ENCODE measurements at places on chromosomes 13 and 19.

DNA sequence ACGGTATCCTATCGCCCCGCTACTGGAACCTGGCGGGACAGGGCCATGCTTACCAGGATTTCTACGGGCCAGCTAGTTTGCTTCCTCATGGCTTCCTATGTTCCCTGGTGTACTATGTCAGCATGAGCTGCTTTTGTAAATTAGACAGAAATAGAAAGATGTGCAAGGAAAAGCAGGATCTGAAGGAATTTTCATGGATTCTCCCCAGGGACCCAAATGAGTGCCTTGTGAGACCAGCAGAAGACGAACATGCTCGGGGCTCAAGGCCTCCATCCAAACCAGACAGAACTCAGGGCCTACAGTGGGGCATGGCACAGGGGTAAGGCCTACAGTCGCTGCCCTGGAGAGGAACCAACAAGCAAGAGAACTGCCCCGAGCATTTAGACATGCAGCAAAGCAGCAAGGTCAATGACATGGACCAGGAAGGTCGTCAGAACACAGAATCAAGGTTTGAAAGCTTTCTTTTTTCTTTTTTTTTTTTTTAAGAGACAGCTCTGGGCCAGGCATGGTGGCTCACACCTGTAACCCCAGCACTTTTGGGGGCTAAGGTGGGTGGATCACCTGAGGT is 17.3 kb downstream of the EPS15L1 start:
- no peak for DNase-seq

DNA sequence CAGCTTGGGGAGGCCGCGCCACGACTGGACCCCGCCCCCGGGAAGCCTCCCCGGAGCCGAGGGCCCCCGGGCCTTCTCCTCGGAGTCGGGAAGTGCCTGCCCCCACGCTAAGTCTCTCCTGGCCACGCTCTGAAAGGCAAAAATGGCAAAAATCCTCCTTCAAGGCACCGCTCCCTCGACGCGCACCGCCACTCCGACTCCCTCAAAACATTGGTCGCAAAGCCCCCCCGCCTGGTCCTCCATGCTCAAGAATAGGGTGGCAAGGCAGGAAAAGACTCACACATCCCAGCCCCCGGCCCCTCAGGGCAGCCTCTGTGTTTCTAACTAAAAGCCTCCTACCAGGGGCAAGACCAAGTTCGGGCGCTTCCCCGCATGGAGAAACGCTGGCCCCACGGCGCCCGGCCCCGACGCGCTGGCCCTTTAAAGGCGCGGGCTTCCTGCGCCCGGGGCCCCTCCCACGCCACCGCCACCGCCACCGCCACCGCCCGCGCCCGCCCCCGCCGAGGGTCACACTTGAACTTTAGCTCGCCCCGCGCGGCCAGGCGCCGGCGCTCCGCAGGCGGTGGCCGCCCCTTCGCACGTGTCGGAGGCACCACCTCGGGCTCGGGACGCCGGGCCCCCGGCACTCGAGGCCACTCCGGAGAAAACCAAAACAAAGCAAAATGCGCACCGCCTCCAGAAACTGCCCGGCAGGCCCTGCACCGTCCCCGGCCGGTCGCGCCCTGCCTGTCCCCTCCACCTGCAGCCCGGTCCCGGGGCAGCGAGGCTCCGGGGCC is 1.9 kb downstream of the FOXO1 start:
- DNase-seq = peak; percentile 40

DNA sequence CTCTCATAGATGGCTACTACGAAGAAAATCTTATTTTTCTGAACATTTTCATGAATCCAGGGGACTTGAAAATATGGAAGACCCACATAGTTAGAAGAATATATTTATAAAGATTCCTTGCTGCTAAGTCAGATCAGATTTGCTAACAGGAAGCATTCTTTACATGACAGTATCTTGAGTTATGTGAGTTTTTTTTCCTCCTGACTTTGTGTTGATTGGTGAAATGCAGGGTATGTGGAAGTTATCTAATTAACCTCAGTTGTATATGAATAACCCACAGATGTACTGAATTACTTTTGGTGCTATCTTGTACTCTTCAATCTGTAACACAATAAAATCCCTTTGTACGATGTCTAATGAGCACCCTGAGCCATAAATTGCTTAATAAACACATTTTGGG is 53.8 kb downstream of the ESD start:
- no peak for DNase-seq

- DNase-seq = no peak
Measured at GRCh38 chr13:105579821-105580710, 955.4 kb downstream of the EFNB2 start.

DNA sequence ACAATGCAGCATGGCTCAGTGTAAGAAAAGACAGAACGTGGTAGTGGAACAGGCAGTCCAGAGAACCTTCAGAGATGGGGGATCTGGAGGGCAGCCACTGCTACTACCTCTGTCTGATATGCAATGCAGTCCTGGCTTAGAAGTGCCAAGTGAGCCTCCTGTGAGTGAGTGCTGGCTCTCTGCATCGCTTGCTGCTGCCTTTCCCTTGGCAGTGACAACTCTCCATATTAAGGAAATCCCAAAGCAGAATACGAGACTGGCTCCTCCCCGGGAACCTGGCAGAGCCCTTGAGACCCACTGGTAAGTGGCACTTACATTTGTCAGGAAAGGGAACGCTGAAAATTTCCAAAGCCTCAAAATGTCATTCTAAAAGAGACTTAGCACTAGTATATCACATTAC is 7.5 kb downstream of the DOCK9 start:
- DNase-seq = no peak

DNA sequence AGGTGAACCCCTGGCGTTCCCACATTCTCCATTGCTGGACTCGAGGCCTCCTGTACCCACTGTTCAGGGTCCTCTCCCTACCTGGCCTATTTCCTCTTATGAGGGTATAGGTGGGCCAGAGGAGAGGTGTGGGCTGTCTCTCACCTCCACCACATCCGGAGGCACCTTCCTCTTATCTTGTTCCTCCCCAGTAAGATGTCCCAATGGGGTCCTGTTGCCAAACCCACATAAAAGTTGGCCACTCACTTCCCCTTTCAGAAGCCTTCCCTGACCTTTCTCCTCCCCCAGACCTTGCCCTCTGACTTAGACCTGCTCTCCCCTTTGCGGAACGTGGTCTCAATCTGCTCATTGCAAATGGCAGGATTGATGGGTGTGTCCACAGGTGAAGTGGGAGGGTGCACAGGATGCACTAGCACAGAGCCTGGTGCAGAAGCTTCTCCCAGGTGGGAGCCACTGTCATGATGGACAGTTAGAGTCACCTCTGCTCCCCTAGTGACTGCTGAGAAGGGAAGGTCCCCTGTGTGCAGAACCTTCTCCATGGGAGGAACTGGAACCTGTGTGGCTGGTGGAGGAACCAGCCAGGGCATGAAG is 1.3 kb downstream of the CYP4F3 start:
- DNase-seq = no peak

GRCh38 chr13:100604918-100605710 is 16.5 kb upstream of the GGACT start:
- no peak for DNase-seq

- DNase-seq = no peak
Measured at GRCh38 chr13:52975161-52975560, 53.5 kb upstream of the OLFM4 start.

DNA sequence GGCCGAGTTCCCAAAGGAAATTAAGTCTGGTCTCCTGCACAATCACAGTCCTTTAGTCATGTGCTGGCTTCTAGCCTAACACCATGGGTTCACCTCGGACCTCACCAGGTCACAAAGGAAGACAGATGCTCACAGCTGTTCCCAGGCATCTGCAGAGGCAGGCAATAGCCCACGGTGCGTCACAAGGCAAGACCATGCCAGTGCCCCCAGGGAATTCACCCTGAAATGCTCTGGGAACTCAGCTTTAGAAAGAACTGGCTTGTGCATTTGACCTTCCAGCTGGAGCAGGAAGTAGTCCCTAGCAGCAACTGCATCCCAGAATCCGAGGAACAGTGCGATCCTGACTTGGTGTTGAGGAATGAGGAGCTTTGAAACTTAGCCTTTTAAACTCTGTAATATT is 96.8 kb upstream of the WASF3 start:
- DNase-seq = no peak

- no peak for DNase-seq
Measured at GRCh38 chr19:2823646-2824045, 4.0 kb downstream of the ZNF554 start.

DNA sequence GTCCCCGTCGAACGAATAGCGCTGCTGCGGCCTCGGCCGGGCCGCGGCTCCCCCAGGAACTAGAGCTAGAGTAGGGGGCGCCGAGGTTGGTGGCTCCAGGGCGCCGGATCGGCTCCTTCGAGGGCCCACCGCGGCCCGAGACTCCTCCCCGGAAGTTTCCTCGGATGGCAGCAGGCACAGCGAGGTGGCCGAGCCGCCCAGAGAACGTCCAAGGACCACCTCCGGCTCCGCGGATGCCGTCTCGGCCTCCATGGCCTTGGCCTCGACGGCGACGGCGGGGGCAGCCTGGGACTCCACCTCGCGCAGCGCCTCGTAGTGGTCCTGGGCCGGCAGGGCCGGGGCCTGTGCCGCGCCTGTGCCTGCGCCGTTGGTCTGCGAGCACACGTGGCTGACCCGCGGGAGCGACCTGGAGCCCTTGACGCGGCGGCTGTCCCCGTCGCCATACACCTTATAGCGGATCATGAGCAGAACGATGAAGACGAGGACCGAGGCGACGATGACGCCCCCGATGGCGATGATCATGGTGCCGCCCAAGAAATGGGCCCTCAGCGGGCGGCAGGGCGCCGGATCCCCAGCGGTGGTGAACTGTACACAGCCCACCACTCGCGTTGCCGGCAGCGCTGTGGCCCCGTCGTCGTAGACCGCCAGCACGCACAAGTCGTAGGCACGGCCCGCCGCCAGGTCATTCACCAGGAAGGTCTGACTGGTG is 11.8 kb downstream of the IFNL1 start:
- DNase-seq = no peak

DNA sequence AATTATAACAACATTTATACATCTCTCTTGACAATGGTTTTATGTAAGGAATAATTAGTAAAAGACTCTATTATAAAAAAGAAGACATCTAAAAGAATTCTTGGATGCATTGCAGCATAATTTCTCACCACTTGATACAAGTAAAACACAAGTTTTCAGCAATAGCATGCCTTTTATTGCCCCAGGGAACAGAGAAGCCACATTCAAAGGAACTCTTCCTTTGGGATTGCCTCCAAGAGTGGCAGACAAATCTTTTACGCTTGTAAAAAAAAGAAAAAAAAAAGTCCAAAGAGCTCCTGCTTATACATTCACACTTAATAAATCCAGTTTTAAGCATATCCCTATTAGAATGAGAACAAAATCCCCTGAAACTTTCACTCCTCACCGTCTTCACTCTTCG is 2357.8 kb upstream of the PCDH20 start:
- DNase-seq = no peak

GRCh38 chr19:10836479-10837330 is 693 bp upstream of the TMED1 start:
- no peak for DNase-seq

GRCh38 chr19:14673088-14673487 is 1.6 kb downstream of the ADGRE3 start:
- no peak for DNase-seq

- no peak for DNase-seq
Measured at GRCh38 chr19:14528419-14529253, 758 bp upstream of the TECR start.

DNA sequence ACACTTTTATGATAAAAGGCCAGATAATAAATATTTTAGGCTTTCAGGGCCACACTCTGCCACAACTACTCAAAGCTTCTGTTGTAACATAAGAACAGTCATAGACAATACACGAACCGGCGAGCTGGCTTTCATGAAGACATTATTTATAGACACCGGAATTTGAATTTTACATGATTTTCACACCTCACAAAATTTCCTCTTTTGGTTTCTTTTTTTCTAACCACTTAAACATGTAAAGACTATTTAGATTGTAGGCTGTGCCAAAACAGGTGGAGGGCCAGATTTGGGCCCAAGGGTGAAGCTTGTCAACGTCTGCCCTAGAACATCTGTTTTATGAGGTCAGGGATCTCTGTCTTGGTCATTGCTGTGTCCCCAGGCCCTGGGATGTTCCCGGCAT is 29.7 kb upstream of the FXYD3 start:
- DNase-seq = no peak

DNA sequence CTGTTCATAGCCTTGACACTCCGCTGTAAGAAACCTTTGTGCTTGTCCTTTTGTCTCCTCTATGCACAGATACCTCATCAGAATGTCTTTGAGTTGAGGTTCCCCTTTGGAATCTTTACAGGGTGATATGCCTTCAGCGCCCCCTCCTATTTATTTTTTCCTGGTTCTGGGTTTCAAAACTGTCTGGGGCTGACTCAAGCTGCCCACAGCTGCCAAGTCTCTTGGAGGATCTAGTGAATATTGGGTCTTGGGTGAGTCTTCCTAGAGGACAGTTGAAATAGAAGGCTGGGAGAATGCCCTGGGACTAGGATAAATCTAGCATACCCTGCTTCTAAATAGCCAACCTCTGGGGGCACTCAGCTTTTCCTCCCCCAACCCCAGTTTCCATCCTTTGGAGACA is 930 bp downstream of the ZNF136 start:
- no peak for DNase-seq

DNA sequence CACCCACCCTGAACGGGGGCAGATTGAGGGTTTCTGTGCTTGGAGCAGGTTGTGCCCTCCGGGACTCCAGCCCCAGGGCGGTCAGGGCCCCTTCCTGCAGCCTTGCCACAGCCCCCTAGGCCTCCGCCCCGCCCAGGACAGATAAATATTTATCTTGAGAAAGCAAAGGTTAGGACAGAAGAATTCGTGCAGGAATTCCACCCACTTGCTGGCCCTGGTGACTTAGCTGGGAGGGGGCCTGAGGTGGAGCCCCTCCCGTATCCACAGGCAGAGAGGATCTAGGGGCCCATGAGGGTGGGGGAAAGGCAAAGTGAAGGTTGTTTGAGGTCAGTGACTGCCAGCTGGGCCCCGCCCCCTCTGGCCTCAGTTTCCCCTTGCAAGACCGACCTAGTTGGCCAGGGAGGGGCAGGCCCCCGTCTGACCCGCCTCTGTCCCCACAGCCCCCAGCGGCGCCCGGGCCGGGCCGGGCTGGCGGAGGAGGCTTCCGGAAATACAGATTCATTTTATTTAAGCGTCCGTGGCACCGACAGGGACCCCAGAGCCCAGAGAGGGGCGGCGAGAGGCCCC is 5.2 kb downstream of the MIDN start:
- no peak for DNase-seq
